Stimulated activated memory B cell treated with anti-CD40 and anti-IgM and Interleukin-4, amounts not matched to agents 10 μg/mL and 1 μg/mL and 100 μg/mL, for 72 hours (primary cell): ENCODE measurements at places on chromosomes 6 and 20.

- no peak for ATAC-seq
Observed at GRCh38 chr20:8545212-8545611, 413.1 kb downstream of the PLCB1 start.

DNA sequence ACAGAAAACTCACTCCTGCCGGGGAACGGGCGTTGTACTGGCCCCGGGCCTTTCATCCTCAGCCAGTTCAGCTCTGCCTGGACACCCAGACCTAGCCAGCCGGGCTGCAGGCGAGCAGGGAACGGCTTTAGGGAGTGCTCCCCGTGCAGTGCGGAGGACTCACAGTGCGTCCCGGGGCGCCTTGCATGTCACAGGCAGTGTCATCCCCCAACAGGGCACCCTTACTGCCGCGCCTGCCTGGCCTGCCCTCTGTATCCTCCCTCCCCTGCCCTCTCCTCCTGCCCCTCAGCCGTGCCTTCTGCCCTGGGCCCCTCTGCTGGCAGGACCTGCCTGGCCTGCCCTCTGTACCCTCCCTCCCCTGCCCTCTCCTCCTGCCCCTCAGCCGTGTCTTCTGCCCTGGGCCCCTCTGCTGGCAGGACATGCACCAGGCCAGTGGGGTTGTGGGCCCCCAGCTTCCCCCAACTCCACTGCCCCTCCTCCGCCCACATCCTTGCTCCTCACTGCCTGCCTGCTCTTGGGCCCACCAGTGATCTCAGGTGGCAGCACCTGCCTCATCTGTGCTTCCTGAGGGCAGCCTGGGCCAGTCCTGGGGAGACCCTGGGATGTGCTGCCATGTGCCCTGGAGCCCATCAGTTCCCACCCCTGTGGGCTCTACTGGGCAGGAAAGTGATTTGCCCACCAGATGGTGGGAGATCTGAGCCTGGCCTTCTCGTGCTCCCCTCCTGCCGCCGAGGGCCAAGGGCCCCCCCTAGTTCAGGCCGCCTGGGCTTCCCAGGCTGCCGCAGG lies 43.0 kb downstream of the PYGB start:
- ATAC-seq = no peak

DNA sequence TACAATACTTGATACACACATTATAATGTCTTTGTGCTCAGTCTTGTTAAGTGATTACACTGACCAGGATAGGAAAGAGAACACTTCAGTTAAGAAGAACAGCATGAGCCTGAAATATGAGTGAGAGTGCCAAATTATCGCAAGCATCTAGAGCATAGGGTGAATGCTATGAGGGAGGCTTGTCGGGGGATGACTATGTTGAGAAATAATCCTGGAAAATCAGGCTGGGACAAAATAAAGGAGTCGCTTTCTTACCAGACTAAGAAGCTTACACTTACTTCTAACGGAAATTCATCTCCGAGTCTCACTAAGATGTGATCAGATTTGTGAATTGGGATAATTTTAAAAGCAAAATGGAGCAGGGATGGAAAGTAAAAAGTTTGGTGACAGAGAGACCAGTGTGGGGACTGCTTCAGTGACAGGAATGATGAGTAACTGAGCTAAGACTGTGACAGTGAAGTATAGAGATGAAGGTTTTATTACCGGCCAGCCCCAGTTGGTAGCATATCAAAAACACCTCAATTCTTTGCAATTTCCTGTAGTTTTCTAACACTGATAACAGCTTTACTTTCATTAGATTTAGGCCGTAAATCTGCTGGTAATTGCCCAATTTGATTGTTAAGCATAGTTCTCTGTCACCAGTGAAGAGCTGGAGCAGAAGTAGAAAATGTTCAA lies 48.4 kb upstream of the DEFB112 start:
- no peak for ATAC-seq

DNA sequence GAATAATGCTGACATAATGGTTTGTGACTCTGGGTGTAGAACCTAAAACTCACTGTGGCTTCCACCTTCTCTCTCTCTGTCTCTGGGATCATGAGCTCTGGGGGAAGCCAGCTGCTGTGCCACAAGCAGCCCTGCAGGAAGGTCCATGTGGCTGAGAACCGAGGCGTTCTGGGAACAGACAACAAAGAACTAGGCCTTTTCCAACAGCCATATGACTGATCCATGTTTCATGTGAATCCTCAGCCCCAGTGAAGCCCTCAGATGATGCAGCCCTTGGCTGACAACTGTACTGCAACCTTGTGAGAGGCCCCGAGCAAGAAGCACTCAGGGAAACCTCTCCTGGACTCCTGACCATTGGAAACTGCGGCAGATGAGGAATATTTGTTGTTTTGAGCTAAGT lies 56.6 kb downstream of the HLA-G start:
- no peak for ATAC-seq

DNA sequence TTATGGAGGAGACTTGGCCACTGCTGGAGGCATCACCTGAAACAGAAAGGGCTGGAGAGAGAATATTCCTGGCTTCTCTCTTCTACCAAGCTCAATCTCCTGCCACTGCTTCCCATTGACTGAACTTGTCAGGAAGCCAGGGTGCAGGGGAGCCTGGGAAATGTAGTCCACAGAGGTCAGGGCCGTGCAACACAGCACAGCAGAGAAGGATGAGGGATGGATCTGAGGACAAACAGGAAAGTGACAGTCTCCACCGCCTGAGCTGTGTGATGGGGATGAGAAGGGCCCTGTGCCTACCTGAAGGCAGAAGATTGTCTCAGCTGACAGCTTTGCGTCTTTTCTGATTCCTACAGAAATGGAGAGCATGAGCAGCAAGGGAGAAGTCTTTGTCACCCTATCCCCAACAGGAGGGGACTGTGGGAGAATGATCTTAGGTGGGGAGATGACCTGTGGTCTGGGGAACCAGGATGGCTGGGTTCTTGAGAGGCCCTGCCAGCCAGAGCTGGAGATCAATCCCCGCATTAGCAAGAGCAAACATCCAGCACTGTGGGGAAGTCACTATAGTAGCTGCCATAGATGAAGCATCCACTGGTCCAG lies 114.2 kb downstream of the SNX5 start:
- ATAC-seq = no peak

- no peak for ATAC-seq
Observed at GRCh38 chr6:168985705-168986104, 267.9 kb downstream of the THBS2 start.

- ATAC-seq = no peak
Observed at GRCh38 chr6:138485586-138486248, 13.6 kb downstream of the NHSL1 start.

GRCh38 chr6:44696686-44697085 lies 309.2 kb downstream of the CDC5L start:
- no peak for ATAC-seq

DNA sequence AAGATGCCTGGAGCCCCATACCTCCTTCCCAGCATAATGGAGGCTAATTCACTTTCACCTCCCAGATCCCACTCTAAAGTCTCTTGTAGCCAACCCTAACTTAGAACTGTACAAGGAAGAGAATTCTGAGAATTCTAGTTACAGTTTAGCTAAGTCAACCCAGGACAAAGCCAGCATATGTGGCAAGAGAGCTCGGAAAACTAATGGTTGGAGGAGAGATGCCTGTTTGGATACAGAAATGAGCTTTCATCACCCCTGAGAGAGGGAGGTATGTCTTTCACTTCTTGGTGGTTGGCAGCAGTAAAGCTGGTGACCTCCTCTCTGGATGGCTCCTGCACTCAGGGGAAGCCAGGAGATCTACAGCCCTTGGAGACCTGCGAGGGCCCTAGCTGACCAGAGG lies 252.6 kb upstream of the SUPT3H start:
- no peak for ATAC-seq

DNA sequence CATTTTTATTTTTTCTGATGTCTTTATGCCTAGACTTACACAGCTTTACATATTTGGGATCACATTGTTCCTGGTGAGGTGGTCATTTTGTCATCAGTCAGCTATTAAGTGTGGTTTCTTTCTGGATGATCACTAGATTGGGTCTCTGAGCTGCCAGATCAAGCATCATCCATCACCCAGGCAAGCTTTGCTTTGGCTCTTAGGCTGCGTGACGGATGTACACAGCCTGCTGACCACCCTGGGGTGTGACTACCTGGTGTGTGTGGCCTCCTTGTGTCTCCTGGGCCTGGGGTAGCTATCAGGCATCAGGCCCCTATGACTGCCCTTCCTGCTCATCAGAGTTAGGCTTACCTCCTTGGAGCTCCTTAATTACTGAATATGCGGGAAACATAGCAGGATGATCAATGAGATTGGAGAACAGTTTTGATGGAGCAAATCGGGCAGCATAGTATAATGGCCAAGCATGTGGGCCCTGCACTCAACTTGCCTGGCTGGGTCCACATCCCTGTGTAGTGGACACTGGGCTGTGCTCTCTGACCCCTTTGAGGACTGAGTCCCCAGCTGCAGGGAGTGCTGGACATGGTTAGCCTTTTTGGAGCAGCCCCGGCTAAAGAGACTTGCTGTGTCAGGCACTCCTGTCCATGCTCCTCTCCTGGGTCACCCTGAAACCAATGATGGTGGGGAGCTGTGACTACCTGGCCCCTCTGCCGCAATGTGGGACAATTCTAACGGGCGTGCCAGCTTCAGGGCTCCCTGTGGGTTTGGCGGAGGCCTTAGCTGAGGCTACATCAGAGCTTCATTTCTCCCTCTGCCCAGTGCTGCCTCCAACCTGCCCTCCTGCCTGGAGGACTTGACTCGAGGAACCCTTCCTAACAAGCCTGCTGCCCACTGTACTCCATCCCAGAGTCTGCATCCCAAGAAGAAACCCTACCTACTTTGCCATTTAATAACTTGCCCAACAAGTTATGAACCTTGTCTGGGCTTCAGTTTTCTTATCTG lies 8.2 kb downstream of the DAAM2 start:
- no peak for ATAC-seq

DNA sequence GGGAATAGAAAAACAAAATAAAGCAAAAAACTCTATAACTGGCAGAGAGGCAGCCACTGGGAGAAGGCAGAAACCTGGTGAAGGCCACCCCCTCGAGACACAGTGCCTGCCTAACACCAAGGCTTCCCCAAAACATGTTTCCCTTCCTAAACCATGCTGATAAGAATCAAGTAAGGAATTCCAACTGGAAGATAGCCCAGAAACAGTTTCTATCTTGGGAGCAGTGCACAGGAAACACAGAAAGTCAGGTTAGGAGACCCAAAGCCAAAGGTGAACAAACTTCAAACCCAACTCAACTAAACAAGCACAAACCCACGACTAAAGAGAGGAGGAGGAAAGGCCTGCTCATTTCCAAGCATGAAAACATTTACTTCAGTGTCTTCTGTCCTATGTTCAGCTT lies 433.7 kb upstream of the RGS17 start:
- ATAC-seq = no peak

- ATAC-seq = no peak
Observed at GRCh38 chr6:162345051-162345511, 382.5 kb downstream of the PRKN start.

DNA sequence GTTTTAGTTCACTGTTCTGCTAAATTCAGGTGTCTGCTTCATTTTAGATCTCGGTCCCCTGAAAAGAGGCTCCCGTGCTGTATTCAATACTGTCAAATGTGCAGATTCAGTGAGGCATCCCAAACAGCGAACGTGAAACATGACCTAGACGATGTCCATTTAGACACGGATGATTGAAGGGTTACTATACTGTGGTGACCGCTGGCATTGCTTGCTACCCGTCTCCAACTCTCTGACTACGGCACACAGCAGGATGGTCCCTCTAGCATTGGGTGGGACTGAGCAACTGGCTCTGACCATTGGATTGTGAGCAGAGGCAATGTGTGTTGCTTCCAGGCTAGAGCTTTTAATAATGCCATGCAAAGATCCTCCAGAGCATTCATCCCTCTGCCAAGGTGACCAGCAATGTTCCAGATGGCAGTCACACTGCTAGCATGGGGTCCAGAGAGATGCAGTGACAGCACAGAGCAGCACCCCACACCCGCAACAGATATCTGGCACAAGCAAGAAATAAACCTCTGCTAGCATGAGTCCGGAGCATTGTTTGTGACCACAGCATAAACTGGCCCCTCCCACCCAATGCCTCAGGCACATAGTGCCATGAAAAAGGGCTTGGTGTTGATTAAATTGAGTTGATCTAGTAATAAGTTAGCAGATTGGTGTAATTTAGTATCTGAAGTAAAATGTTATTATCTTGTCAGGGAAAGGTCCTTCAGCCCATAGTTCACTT lies 9.0 kb downstream of the METTL24 start:
- ATAC-seq = no peak

GRCh38 chr20:21286775-21287174 lies 16.4 kb upstream of the XRN2 start:
- ATAC-seq = no peak

DNA sequence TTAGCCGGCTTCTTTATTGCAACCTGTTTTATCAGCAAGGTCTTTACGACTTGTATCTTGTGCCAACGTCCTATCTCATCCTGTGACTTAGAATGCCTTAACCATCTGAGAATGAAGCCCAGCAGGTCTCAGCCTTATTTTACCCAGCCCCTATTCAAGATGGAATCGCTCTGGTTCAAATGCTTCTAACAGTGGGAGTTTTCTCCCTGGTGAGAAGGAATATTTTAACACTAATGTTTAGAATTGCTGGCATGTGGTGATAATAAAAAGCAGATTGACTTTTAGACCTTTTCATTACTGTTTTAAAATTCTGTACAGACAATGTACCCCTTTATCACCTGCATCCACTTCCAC lies 9.9 kb upstream of the KCNK15 start:
- ATAC-seq = no peak

- no peak for ATAC-seq
Observed at GRCh38 chr6:131954059-131954774, 3.0 kb upstream of the CCN2 start.

DNA sequence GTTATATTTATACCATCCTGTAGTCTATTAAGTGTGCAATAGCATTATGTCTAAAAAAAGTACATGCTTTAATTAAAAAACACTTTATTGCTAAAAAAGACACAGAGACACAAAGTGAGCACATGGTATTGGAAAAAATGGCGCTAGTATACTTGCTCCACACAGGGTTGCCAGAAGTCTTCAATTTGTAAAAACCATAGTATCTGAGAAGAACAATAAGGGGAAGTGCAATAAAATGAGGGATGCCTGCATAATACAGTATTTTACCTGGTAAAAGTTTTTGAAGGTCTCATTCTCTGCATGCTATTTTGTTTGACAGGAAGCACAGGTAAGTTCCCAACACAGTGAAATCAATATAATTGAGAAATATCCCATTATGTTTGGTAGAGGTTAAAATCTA lies 1.6 kb downstream of the NOX3 start:
- ATAC-seq = no peak

DNA sequence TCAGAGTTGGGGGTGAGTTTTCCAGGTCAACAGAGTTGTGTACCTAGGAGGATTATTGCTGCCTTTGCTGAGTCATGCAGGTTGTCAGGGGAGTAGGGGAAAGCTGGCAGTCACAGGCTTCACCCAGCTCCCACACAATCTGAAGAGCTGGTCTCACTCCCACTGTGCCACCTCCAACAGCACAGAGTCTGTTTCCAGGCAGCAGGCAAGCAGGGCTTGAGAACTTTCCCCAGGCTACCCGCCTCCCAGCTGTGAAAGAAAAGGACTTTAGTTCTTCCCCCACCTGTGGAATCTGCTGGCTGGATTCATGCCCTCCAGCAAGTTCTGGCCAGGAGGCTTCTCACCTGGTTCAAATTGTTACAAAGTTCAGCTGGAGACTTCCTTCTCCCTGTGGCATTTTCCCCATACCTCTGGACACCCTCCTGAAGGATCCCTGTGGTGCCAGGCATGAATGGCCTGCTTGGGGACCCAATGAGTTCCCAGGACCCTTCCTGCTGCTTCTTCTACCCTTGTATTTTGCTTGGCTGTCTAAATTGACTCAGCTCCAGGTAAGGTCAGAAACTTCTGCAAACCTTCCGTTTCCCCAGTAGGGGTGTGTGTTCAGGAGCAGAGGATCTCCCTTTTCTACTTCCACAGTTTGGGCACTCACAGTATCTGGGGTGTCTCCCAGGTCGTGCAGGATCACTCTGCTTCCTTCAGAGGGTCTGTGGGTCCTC lies 378.1 kb upstream of the MAN1A1 start:
- peak; percentile 31 for ATAC-seq

- ATAC-seq = no peak
Observed at GRCh38 chr6:32947552-32948465, 5.1 kb downstream of the HLA-DMA start.
